ENCODE measurements at places on chromosomes 5 and 9.

DNA sequence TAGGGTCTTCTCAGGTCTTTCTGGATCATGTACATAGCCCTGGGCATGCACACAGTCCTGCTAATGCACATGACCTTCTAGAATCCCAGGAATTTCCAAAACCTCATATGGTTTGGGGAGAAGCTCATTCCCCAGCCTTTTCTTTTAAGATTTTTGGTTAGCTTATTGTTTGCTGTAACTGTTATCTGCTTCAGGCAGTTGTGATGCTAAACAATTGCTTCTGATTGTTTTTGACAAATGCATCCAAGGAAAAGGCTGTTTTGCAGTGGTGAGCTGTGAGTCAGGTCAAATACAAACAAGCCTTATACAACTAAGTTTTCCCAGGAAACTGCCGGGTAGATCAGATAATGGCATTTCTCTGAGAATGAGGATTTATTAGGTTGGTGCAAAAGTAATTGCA, 32.7 kb downstream of the SMC5 start:
- no peak for DNase-seq

DNA sequence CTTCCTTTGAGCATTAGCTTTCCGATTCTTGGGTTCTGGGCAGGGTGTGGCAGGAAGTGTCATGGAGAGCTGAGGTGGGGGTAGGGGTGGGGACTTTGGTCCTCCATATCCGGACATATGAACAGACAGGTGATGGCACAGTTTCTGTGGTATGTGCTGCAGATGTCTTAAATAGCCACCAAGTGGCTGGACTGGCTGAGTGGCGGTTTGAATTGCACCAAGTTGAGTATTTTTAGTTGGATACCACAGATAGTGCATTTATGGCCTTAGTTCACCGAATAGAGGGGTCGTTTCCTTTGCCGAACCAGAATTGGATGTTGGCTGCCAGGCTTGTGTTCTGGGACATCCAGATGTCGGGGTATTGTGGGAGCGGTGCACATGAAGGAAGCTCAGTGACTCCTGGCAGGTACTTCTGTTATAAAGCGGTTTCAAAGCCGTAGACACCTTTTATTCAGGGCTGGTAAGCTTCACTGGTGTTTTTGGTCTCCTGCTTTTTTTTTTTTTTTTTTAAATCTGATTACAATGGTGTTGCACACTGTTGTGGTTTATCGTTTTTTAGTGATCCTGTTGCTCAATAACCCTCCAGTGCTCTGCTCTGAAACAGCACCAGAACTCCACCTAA, 15.1 kb upstream of the TNFAIP8 start:
- DNase-seq, result no peak

DNA sequence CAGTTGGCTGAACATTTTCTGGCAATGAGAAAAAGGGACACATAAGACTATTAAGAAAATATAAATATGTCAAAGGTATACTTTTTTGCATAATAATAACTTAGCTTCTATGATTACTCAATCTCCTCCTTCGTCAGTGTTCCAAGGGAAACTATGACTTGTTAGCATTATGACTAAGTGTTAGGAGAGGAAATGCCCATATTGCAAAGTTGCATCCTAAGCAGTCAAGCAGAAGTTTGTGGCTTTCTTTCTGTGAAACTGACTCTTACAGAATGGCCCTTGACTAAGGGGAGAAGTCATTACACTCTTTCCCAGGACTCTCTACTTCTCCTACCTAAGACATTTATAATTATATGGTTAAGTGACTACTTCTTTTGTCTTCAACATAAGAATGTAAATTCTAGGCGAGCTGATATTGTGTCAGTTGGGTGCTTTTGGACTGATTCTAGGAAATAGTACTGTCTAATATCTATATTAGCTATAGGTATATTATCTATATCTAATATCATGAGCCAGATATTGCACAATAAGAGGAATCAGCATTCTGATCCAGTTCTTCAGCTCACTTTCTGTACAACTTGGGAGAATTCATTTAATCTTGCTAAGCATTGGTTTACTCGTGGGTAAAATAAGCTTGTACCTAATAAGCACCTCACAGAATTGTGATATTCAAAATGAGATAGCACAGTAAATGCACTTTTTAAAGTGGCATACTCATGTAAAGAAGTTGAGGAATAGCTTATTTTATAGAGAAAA, 16.4 kb upstream of the SPINK6 start:
- DNase-seq, result no peak

DNA sequence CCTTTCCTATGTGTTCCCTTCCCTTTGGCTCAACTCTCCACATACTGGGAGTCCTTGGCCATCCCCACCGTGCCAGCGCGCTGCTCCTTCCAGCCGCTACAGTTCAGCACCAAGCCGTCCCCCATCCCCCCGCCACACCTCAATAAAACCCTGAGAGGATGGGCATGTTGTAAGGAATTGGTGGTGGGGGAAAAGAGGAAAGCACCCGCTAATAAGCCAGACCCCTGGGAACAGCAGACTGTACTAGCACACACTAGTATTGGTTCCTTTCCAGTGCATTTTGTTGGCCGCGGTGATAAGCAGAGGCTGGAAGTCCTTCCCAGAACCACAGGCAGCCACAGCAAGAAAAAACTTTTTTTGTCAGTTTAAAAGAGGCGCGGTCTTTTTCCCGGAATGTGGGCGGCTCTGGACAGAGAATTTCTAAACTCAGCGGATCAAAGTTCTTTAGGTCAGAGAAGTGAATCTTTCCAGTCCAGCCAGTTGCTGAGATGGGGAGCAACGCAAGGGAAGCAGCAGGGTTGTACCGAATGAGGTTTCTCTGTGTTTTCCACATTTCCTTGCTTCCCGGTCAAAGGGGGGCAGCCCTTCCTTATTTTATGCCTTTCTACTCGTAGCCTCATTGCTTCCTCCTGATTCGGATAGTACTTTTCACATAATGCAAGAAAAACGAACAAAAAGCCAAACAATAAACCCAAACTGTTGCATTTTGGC, 2.1 kb downstream of the CHSY3 start:
- DNase-seq, result no peak

GRCh38 chr5:83512061-83512745, 40.7 kb downstream of the VCAN start:
- DNase-seq, result no peak

GRCh38 chr5:133824661-133825254, 143.7 kb downstream of the C5orf15 start:
- peak; percentile 10 for DNase-seq

DNA sequence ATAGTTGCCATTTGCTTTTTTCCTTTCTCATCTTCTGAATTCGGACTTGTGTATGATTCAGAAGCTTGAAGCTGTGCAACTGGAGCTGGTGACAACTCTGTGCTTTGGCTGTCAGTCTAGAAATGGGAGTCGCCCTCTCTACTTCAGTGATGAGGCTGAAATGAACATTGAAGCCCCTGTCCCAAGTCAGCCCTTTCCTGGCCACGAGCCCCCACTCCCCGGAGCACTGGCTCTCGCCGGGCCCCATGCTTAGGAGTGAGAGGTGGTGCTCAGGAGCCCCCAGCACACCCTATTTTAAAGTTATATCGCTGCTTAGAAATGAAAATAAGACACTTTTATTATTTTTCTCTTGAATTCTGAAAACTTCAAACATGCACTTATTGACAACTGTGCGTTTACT, 66.0 kb downstream of the PSMB7 start:
- DNase-seq, result no peak

DNA sequence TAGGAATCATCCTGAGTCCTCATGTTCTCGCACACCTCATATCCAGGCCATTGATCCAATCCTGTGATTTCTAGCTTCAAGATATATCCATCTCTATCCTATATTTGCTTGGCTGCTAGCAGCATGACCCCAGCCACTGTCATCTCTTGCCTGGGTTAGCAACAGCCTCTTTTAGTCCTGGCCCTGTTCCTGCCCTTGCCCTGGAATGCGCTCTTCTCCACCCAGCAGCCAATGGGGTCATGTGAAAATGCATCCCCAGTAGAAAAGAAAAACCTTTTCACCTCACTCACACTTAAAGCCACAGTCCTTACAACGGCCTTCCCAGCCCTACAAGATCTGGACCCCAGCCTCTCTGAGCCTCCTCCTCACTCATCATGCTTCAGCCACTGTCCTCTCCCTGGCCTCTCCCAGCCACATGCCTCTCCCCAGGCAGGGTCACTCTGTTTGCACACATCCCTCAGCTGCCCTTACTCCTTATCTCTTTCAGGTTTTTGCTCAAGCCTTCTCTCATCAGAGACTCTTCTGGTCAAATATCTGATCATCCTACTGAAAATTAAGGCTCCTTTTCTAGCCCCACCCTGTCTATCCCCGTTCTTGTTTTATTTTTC, 34.3 kb upstream of the NR3C1 start:
- no peak for DNase-seq

- peak; percentile 42 for DNase-seq
Observed at GRCh38 chr5:177086654-177087397, at the start of gene FGFR4. Gene FGFR4, plus strand, starts transcription at chr5:177086915. Its CDS starts 2,688 bp downstream, at chr5:177089603.

- DNase-seq, result no peak
Observed at GRCh38 chr9:129669141-129669718, 3.8 kb downstream of the PRRX2 start.

DNA sequence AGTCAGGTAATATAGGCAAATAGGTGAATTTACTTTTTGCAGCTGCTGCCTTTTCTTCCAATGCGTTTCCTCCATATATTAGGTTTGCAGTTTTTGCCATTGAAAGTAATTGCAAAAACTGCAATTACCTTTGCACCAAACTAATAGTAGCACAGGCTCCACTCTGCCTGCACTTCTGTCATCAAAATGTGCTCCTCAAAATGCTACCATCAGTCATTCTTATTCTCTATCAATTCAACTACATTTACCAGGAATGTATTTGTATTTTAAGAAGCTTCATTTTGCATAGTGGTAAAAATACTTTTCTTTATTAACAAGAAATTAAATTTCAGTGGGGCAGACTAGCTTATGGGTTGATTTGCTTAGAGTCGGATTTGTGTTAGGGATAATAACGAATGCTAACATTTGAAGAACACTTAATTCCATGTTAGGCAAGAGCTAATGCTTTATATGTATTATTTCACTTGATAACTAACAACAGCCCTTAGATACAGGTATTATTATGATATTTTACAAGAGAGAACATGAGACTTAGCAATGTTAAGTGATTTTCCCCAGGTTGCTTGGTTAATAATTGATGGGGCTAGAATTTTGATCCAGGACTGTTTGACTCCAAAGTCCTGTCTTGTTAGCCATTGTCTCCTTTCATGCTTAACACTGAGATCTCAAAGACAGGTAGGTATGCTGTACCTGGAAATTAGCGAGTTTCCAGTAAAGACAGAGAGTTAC, 300.4 kb downstream of the MAN2A1 start:
- no peak for DNase-seq

GRCh38 chr5:21711866-21712758, 1141.0 kb downstream of the CDH12 start:
- DNase-seq, result no peak

DNA sequence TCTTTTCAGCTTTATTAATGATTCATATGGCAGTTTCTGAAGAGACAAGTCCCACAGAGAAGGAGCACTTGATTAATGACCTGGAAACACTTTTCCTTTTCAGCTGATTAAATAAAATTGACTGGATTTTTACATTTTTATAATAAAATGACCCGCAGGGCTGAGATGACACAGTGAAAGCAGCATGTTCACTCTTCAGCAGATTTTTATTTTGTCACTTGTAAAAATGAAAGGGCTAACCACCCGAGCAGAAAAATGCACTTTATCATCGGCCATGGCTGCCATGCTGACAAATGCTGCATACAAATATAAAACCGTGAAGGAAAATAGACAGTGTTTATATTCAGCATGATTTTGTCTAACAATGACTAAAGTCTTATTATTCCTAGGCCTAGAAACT, 321.6 kb upstream of the ITGA1 start:
- DNase-seq, result no peak

GRCh38 chr5:96199713-96200183, 233.3 kb downstream of the PCSK1 start:
- DNase-seq, result no peak

DNA sequence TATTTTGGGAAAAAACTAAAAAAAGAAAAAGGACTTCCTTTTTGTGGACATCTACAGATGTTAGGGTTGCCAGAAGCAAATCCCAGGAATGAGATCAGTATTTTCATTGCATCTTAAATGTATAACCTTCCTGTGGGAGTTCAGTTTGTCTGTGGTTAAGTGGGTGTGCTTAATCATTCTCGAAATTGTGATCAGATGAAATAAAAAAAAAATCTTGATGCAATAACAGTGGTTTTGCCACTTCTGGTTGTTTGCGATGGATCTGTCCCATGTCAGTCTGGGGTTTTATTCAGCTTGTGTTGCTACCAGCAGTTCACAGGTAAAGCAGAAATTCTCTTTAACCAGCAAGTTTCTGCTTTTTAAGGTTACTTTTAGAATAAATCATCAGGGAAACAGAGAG, 179.0 kb downstream of the MAN2A1 start:
- DNase-seq, result no peak

DNA sequence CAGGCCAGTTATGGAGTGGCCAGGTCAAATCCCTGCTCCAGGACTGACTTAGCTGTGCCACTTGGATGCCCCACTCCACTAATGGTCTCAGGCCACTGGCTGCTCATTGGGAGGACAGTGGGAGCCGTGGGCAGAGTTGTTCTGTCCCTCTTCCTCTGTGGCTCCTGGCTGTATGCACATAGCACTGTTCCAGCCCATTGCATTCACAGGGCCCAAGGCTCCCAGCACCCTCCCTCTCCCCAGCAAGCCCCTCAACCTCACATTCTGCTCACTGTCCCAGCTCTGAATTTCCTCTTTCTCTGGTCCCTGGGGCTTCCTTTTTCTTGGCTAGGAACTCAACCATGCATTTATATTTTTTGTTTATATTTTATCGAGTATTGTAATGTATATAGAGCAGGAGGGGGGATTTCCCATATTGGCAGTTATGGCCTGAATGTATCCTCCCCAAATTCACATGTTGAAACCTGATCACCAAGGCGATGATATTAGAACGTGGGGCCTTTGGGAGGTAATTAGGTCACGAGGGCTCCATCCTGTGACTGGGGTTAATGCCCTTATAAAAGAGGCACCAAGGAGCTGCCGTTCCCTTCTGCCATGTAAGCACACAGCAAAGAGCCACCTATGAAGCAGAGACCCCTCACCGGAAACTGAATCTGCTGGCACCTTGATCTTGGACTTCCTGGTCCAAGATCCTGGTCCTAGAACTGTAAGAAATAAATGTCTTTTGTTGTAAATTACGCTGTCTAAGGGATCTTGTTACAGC, 17.0 kb upstream of the MVB12B start:
- DNase-seq, result no peak

DNA sequence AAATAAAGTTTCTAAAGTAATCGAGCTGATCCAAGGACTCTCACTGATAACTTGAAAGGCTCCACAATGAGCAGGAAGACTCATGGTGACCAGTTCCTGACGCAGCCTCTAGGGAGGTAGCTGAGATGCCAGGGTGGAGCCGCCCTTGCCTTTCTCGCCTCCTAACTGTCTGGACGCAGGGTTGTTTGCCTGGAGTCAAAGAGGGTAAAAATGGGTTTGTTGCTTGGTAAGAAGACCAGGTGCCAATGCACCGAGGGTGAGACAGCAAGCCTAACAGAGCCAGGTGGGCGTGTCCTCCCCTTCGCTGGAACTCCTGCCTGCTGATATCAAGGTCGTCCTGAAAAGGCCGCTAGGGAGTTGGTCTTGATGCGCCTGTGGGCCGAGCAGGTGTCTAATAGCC, 48.6 kb upstream of the FCN1 start:
- no peak for DNase-seq

GRCh38 chr9:20376731-20377375, 245.4 kb downstream of the MLLT3 start:
- DNase-seq, result no peak

Measured in stimulated activated CD4-positive, alpha-beta T cell treated with anti-CD3 and anti-CD28 coated beads, Interleukin-12 subunit alpha, Interleukin-12 subunit beta, amount 100 ng/mL, for 24 hours (primary cell).